ENCODE measurements at places on chromosomes 5 and 9.

- no peak for DNase-seq
Observed at GRCh38 chr5:176408590-176408989, 7.7 kb downstream of the CLTB start.

DNA sequence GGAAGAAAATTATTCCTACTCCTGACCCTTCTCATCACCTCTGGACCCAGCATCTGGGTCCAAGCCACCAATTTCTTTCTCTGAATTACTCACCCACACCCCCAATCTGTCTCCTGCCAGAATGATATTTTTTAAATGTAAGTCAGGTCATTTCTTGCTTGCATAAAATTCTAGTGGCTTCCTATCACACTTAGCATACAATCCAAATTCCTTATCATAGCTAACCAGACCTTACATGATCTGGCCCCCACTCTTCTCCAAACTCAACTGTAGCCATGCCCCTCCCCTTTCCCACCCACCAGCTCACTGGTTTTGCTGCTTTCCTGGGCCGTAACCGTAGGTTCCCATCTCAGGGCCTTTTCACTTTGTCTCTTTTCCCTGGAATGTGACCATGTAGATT, 15.2 kb downstream of the HTR4 start:
- DNase-seq = no peak

DNA sequence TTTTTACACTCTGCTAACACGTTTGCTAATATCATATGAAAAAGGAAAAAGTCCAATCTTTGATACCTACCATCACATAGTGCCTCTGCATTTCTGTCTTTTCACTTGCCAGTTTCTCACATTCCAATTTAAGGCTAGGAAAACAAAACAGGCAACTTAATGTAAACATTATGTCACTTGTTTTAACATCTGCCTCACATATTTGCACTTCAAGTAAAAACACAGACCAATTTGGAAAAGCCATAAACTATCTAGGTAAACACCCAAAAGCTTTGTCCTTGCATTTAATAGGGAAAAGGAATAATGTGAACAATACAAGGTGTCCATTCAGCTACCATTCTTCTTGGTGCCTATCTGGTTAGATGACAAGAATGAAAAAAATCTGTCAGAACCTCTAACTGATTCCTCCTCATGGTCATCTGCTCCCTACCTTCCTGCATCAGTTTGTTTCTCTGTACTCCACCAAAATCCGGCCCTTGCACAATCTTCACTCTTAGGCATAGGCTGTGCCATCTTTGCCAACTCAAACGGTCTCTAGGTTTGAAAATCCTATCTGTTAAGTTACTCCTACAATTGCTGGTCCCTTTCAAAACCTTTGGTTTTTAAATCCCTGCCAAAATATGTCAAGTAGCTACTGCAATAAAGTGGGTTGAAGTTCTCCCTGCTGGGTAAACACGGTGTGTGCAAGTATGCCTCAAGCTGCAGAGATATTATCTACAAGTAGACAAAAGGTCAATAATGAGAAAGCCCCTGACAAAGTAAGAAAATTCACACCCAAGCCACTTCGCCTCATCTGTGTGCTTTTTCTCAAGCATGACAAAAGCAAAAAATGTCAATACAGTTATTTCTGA, 3.4 kb downstream of the TLE1 start:
- DNase-seq = no peak

DNA sequence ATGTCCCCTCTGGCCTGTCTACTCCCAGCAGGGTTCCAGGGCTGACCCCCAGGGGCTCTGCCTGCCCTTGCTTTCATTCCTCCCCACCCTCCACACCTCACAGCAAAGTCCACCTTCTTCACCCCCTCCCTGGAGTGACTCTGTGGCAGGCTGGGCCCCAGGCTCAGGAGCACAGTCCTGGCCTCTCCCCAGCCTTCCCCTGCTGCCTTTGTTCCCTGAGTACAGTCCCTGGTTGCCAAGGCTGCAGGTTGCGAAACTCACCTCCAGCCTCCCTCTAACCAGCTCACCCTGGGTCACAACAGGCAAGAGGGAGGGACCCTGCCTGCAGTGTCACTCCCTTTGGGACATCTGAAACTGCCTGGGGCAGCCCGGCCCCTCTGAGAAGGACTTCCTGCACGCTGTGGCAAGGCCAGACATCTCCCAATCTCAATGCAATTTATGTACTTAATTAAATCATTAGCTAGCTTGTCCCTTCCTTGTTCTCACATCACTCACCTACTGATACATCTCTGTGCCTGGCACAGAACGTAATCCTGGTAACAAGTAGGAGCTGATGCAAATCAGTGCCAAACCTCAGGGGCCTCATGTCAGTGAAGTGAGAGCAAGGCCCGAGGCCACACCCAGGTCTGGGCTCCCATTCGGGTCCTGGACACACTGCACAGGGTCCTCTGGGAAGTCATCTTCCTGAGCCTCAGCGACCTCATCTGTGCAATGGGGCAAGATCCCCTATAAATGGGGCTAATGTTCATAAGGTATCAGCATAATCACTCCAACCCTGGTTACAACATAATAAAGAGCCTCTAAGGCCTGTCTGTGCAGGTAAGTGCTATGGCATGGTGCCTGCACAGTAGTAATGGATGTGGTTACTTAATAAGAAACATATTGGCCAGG, 27.3 kb upstream of the TRIM14 start:
- no peak for DNase-seq

- DNase-seq = no peak
Observed at GRCh38 chr9:109923806-109924205, 143.8 kb downstream of the PALM2AKAP2 start.

DNA sequence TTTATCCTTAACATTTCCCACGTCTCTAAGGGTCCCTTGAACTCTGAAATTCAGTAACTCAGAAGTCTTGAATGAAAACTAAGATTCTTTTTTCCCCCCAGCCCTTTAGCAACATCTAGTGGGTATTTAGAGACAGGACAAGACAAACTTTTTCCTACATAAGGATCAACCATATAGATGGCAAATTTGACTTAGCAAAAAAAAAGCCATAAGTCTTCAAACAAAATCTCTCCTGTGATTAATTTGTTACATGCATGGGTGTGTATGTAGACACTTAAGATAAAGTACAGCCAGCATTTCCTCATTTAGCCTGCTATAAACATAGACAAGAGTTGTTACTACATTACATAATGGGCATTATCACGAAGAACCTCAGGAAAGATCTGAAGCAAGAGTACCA, 29.1 kb upstream of the ANKRD31 start:
- no peak for DNase-seq

GRCh38 chr5:6757414-6757969, 44.3 kb downstream of the TENT4A start:
- no peak for DNase-seq

DNA sequence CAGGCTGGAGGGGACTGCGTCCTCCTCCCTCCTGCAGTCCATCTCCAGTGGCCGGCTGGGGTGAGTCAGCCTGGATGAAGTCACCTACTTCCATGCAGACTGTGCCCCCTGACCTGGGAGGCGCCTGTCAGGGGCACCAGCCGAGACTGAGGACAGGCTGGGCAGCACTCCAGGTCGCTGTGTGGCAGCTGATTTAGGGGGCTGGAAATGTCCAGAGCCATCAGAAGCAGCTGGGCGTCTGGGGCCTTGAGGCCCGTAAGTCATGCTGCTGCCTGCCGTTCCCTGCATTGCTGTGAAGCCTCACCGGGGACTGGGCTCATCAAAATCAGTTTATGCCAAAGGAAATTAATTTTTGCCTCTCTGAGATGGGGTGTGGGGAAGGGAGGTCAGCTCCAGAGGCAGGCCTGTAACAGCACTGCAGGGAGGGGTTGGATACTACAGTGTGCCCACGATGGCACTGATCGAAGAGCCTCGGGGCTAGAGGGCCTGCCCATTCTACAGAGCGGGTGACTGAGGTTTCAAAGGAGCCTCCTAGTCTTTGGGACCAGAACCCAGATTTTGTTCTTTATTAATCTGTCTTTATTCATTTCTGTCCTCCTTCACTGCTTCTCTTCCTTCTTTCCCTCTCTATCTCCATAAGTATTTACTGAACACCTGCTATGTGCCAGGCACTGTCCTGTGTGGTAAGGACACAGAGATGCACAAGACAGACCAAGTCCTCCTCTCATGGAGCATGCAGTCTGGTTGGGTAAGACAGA, 70.4 kb upstream of the PSD2 start:
- peak; percentile 94 for DNase-seq

- no peak for DNase-seq
Observed at GRCh38 chr5:165834891-165835290, 2329.5 kb downstream of the MAT2B start.

Measured in posterior vena cava (tissue), 2 donors.